ENCODE measurements at places on chromosomes 2 and 18.
A peak's percentile ranks its signal among the peaks of the same experiment; 100 is the strongest.

- DNase-seq = no peak
Observed at GRCh38 chr2:98446850-98447249, 2.2 kb downstream of the INPP4A start.

DNA sequence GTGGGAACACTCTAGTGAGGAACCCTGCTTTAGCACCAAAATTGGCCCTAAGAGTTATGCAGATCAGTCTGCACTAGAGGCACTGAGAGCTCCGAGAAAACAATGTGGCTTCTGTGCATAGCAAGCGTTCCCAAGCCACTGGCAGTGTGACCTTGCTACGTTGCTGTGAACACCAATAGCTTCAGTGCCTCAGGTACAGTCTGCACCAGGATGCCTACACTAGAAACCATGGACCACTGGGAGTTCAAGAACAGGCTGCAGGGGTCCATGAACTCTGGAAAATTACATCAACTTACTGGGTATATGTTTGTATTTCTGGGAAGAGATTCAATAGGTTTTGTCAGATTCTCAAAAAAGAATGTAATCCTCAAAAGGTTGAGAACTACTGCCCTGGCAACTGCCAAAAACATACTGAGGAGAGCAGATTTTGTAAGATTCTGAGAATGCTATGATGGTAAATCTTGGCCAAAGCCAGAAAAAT is 18.3 kb upstream of the SP3 start:
- DNase-seq = no peak

- DNase-seq = no peak
Observed at GRCh38 chr2:9336241-9336575, 87.1 kb downstream of the ITGB1BP1 start.

DNA sequence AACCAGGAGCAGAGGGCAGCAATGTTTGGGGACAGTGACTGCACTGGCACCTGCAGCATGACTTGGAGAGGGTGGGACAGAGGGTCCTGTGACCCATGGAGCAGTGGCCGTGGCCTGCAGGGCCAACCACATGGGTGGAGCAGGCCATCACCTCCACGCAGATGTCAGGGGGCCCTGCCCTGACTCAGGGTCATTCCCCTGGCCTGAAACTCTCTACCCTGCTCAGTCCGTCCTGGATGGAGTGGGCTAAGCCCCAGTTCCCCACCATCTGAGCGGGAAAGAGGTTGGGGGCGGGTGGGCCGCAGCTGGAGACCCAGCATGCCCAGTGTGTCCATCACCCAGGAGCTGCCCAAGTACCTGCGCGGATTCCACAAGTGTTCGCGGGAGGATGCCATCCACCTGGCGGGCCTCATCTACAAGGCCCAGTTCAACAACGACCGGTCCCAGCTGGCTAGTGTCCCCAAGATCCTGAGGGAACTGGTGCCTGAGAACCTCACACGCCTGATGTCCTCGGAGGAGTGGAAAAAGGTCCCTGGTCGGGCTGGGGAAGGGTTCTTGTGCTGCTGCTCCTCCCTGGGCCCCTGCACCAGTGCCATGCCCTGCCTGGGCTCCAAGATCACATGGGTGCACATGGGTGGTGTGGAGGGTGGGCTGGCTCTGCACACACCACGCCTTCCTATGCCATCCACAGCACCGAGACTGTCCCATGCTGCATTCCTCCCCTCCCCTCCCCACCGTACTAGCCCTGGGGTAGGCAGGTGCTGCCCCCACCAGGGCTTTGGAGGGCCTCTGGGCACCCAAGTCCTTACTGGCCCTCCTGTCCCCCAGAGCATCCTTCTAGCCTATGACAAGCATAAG is 10.3 kb upstream of the GPR17 start:
- no peak for DNase-seq

GRCh38 chr2:20488201-20488641 is 41.3 kb downstream of the RHOB start:
- no peak for DNase-seq

GRCh38 chr2:112622528-112622849 is 23.2 kb upstream of the SLC20A1 start:
- no peak for DNase-seq

DNA sequence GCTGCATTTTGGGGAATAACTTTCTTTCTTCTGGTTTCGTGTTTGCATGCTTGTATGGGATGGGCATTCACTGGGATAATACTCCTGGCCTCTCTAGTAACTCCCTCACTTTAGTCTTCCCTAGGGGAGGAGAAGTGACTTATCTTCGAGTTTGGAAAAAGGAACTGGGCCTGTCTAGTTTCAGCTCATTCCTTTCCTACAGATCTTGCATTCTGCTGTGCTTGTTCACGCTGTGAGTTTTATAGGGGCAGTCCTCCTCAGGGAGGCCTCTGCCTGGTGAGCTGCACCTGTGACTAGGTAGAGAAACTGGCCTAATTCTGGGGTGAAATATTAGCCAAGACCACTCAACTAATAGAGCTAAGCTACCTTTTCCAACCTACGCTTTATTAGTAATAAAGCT is 50.9 kb downstream of the PHLPP1 start:
- no peak for DNase-seq

DNA sequence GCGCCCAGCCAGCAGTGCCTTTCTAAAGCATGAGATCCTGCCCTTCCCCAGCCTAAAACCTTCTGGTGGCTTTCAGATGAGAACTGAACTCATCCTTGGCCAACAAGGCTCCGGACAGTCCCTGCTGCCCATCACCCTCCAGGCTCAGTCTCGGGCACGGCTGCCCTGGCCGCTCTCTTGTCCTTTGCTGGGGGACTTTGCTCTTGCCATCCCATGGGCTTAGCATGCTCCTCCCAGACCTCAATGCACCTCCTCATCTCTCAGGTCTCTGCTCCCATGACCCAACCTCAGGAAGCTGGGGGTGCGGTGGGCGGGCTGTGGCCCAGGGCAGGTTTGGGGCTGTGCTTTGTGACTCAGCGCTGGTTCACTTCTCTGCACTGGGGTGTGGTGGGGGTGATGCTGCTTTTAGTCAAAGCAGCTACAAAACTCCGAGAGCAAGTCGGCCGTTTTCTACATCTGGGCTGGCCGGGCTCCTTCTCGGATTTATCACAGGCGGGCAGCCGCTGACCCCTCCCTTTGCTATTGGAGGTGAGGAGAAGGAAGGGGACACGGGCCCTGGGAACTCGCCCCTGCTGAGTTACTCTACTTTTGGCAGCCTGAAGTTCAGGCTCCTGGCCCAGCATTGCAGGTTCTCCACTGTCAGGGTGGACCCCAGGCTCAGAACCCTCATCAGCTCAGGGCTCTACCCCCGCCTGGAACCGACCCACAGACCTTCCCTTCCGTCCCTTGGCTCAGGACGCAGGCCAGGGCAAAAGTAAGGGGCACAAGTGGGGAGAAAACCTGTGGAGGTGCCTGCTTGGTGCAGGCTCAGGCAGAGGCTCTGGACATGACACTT is 90.6 kb upstream of the TAF1B start:
- DNase-seq = no peak

- no peak for DNase-seq
Observed at GRCh38 chr2:204871231-204871953, 326.1 kb downstream of the PARD3B start.

GRCh38 chr18:10141559-10141958 is 227.7 kb downstream of the VAPA start:
- no peak for DNase-seq

DNA sequence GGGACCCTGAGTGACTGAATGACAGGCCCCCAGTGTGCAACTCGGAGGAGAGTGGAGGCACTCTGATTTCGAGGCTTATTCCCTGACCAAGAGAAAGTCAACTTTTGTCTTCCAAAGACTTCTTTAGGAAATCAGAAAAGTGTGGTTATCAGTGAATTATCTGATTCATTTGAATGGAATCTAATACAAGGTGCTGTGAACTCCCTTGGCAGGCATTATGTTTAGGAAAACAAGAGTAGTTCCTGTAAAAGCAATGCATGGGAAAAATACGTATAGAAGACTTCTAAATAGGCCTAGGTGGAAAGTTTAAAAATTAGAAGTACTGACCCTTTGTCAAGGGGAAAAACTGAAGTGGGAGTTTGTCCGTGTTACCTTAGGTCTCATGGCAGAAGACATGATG is 269.4 kb downstream of the GBX2 start:
- DNase-seq = no peak

DNA sequence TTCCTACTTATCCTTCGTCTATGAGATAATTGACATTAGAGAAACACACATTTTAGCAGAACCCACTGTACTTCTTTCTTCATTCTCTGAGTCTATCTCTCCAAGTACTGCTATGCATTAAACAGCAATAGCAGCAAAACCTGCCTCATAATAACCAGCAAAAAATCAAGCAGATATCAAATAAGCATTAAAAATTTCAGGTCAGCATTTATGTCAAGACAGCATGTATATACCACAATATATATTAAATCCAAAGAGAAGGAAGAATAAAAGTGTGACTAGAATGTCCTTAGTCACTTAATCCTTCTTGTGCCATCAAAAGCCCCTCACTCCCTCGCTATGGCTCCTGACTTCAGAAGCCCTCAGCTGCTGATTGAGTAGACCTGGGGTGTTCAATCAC is 131.3 kb downstream of the MGAT5 start:
- no peak for DNase-seq

DNA sequence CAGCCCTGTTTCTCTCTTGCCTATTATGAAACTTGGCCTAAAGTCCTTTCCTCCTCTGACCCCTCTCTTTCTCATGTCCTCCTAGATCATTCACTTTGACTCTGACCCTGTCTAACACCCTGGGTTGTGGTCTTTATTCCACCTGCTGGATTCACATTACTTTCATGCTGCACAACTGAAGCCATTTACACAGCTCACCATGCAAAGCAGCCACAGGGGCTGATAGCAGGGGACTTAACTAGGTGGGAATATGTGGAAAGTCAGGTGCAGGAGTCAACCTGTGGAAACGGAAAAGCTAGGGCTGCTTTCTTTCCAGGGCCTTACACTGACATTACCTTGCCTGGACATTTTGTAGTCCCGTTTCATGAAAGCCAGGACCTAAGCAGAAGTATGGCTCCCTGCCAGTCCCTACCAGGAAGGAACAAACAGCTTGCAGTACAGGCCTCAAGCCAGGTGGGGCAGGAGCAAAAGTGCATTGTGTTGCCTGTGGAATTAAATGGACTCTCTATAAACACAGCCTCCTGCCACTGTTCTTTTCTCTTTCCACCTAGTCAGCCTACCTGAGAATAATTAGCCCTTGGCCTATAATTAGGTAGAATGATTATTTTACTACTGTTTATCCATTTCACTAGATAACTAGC is 11.8 kb downstream of the MAPRE3 start:
- no peak for DNase-seq

DNA sequence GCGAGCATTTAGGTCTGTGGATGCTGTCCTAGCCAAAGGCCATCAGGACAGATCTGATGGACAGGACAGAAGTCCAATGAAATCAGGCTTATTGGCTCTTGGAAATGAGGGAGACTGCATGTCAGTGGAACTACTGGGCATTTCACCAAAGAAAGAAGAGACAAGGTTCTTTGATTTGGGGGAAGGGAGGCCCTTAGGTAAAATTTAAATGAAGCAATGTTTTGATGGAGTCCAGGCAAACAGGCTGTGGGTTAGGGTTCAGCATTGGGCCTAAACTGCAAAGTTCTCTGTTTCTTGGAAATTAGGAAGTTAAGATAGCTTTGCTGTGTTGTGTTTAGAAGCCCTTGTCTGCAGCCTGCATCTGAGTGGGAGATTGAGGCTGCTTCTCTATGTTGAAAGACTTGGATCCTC is 31.6 kb upstream of the RNF149 start:
- no peak for DNase-seq

- no peak for DNase-seq
Observed at GRCh38 chr2:108587621-108588020, 53.4 kb downstream of the LIMS1 start.

- no peak for DNase-seq
Observed at GRCh38 chr18:9683418-9684396, 24.4 kb upstream of the RAB31 start.

GRCh38 chr2:14148216-14148615 is 484.3 kb upstream of the LRATD1 start:
- DNase-seq = no peak

DNA sequence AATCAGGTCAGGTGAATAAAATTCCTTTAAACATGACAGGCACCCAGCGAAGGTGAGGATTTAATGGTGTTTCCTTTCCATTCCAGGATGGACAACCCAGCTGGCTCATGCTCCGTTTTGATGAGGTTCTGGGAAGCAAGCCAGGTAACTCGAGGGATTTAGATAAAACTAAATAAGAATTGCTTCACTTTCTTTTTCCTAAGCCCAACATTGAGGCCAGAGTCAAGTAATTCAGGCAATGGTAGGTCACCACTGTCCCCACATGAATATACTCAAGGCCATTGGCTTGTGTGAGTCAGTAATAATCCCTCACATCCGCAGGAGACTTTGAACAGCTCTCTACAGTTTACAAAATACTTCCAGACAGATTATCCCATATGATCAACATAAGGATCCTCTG is 16.2 kb upstream of the LRATD1 start:
- DNase-seq = no peak

GRCh38 chr2:223957092-223957851 is at the start of gene MRPL44:
Gene MRPL44, plus strand, starts transcription at chr2:223957463. Its CDS starts 10 bp downstream, at chr2:223957473.
- DNase-seq = peak; percentile 88

- no peak for DNase-seq
Observed at GRCh38 chr2:117693154-117693553, 121.3 kb upstream of the DDX18 start.

DNA sequence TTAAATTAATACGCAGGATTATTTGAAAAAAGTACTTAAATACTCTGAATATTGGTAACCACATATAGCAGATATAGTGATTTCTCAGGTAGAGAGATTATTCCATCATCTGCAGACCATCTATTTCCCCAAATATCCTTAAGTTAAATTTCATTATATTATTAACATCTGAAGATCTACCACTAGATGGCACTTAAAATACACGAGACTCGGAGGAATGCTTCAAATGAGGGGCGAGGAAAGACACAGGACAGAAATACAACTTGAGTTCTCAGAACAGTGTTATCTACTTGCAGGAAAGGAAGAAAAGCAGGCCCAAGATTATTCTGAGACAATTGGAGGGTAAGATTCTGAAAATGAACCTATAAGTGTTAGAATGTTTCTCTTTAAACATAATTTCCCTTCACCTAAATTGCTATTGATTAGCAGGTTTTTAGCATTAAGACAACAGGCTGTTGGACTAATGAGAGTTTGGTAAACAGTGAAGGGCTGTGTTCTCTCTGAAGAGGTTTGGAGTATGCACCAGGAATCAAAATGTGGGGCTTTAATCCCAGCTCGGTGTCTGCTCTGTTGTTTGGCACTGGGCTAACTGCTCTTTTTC is 76.9 kb upstream of the GCFC2 start:
- DNase-seq = no peak

- no peak for DNase-seq
Observed at GRCh38 chr18:25953111-25953510, 137.3 kb downstream of the SS18 start.

DNA sequence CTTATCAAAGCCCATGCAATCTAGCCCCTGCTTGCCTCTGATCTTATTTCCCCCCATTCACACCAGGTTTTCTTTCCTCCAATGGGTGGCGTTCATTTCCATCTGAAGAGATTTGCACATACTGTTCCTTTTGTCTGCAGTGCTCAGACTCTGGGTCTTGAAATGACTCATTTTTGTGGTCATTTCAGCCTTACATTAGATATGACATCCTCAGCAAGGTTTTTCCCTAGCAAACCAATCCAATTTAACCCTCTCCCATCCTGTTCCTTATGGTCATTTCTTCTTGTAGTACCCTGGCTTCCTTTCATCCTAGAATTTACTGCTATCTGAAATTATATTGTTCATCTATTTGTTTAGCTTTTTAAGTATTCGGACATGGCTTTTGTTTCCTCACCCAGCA is 42.5 kb upstream of the SCN1A start:
- DNase-seq = no peak

GRCh38 chr2:201906777-201907562 is 100.6 kb downstream of the CDK15 start:
- DNase-seq = no peak

GRCh38 chr2:224257156-224257555 is 144.8 kb downstream of the FAM124B start:
- no peak for DNase-seq

All from NCI-H1048 (cell line).